Activated naive CD8-positive, alpha-beta T cell treated with anti-CD3 and anti-CD28 coated beads for 36 hours (primary cell): ENCODE measurements at places on chromosomes 1 and 21.
A peak's percentile ranks its signal among the peaks of the same experiment; 100 is the strongest.

DNA sequence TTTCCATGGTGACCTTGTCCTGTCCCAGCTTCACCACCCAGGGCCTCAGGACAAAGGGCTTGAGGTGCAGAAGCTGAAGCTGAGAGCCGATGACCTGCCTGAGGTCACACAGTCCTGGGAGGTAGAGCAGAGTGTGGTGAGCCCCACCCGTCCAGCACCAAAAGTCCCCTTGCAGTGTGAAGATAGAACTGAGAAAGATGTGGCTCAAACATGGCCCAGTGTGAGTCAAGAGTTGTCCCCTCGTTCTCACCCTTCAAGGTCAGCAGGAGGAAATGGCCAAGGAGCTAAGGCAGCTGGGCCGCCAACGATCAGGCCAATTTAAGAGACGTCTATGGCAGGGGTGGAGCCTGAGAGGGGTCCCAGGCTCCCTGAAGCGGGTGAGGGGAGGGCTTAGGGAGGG lies 157.5 kb upstream of the KLHDC7A start:
- no peak for DNase-seq

- DNase-seq: no peak
These were observed 32.4 kb downstream of the ITPKB start for GRCh38 chr1:226706684-226707083.

DNA sequence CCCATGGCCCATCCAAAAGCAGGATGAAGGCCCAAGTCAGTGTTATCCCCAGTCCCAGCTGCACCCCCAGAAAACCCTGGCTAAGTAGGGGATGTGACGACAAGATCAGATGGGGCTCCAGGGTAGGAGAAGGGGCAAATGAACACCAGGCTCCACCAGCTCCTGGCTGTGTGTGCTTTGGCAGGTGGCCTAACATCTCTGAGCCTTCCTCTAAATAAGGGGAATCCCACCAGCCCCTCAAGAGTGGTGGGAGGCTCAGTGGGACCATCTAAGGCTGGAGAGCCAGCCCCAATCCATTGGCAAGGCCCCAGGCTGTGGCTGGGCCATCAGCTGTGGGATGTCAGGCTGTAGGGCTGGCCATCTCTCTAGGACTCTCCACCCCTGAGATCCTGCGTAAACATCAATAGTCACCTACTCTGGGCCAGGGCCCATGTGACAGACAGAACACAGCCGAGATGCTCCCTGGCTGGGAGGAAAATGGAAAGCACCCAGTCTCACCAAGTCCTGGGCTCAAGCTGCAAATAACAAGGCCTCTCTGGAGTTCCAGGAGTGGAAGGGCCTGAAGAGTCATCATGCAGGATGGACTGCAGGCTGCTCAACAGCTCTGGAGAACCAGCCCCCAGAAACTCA lies 7.5 kb downstream of the SDC3 start:
- no peak for DNase-seq

DNA sequence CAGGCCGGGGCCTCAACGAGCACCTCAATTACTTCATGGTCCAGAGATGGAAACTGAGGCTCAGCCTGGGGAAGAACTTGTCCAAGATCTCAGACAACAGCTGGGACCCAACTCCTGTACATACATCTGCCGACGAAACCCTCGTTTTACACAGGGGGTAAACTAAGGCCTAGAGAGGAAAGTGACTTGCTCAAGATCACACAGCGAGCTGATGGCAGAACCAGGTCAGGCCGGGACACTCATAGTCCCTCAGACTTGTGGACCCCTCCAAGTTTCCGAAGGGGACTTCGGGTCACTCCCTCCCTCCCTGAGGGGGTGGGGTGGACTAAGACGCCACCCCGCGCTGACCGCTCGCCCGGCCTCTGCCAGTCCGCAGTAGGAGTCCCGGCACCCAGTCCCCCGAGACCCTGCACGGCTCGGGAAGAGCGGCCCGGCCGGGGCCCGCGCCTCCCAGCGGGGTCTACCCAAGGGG lies 430 bp downstream of the WASF2 start:
- peak; percentile 36 for DNase-seq

- no peak for DNase-seq
These were observed 2.3 kb upstream of the ITGA10 start for GRCh38 chr1:145912128-145912641.

GRCh38 chr1:39195166-39196111 lies 9.1 kb upstream of the MACF1 start:
- DNase-seq: no peak

- no peak for DNase-seq
These were observed 15.1 kb upstream of the MPL start for GRCh38 chr1:43322506-43322905.

- DNase-seq: no peak
These were observed 106.6 kb downstream of the NR5A2 start for GRCh38 chr1:200134116-200134515.

DNA sequence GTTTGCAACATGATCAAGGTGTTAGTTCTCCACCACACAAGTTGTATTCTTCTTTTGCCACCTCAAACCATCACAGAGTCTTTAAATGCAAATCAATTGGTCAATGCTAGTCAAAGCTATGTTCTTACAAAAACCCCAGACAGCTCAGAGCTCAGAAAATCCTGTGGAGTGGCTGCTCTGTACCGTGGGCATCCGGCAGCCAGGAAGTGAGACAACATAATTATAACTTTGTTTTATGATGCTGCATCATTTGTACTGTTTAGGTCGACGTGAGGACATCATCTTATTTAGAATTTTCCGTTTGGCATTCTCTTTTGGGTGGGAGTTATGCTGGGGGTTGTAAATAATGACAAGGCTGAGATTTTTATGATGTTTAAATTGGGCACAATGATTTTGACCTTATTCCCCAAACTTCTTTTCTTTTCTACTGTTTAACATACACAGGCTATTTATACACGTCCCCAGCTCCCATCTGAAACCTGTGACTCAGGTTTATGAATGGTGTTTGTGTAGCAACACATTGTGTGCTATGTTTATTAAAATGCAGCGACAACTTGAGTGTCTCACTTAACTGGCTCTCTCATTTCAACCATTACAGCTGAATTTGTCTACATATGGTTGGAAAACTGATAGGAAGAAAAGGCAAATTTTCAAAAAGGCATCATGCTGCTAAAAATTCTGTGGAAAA lies 124.0 kb downstream of the CNIH3 start:
- DNase-seq: no peak

DNA sequence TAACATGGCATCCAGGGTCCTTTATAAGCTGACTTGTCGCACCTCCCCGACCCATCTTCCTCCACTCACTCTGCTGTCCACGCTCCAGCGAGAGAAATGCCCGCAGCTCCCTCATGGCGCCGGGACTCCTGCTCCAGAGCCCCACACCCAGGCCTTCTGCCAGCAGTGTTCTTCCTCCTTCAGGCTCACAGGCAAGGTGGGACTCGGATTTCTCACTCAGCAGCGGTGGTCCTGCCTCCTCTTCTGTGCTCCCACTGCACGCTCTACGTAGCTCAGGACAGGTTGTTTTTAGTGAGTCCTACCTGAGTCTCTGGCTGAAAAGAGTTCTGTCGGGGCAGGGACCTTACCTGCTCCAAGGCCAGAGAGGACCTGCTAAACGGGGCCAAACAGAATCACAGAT lies 11.2 kb downstream of the THEMIS2 start:
- DNase-seq: no peak

DNA sequence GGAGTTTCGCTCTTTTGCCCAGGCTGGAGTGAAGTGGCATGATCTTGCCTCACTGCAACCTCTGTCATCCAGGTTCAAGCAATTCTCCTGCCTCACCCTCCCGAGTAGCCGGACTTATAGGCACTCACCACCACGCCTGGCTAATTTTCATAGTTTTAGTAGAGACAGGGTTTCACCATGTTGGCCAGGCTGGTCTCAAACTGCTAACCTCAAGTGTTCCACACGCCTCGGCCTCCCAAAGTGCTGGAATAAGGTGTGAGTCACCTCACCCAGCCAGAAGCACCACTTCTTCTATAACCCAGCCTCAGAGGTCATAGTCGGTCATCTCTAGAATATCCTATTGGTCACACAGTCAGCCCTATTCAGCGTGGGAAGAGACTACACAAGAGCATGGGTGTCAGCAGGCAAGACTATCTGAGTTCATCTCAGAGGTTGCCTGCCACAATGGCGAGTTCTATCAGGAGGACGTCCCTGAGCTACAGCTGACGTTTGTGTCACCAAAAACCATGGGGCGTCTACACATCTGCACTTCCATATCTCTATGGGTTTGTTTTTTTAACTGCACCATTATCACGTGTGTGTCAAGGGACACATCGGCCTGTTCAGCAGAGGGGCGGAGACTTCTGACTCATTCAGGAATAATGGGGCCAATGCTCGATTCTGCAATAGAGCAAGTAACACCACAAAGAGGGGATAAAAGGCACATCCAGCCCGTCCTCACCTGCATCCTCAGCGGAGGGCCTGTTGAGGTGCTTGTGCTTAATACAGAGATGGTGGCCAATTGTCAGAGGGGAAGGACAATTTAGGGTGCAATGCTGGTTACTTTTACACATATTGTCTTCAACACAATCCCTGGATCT lies 256.3 kb upstream of the IRF2BP2 start:
- no peak for DNase-seq

GRCh38 chr1:71041806-71042205 lies 5.8 kb downstream of the PTGER3 start:
- DNase-seq: no peak

DNA sequence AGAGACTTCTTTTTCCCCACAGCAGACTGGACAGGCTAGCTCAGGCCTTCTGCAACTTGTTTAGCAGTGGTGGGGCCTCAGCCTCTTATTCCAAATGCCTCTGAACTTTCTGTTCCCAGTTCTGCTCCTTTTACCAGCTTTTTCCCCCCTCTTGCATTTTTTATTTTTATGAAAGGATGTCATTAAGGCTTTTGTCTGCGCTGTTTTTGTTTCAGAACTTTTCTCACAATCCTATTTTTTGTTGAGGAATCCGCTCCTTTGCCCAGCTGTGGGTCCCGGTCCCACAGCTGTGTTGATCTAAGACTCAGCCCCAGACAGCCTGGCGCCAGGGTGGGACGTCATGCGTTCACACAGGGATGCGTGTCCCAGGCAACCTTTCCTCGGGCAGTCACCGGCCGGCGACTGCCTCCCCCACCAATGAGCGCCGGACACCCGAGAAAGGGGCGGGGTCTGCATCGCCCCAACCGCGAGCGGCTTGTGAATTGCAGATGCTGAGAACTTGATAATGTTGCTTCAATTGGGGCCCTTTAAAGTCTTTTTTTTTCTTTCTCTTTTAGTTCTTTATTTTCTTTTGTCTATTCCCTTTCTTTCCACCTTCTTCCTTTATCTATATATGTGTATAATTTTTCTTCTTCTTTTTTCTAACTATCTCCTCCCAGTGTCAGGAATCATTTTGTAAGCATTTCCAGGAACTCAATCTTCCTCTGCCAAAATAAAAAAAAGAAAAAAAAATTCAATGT lies 3.0 kb upstream of the ID3 start:
- DNase-seq: peak; percentile 59

DNA sequence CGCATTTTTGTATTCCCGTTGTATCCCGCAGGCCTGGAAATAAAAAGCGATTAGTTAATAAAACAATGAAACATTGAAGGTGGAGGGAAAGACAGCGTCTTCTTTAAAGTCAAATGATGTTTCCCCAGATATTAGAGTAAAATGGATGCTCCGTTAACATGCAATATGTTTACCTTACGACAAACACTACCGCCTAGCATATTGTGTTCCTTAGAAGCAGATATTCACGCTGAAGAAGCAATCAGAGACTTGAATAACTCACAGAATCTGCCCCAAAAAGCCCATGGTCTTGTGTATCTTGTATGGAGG lies 583 bp upstream of the B4GALT3 start:
- DNase-seq: no peak

GRCh38 chr1:20074725-20075171 lies 4.8 kb downstream of the PLA2G5 start:
- no peak for DNase-seq

DNA sequence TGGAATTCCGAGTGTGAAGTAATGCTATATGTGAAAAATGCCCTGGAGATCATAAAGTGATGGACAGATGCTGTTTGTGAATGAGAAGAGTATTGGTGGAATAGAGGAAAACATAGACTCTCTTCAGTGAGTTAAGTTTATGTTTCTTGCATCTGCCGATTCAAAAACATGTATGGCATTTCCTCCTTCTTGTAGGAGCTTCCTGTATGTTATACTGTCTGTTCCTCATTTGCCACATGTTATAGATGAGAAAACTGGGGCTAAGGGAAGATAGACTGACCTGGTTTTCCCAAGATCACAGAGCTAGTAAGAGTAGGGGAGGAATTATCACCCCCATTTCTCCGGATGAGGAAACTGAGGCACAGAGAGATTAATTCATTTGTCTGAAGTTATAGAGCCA lies 41.1 kb upstream of the IL20 start:
- no peak for DNase-seq

GRCh38 chr1:165426745-165427144 lies 18.2 kb downstream of the RXRG start:
- no peak for DNase-seq

DNA sequence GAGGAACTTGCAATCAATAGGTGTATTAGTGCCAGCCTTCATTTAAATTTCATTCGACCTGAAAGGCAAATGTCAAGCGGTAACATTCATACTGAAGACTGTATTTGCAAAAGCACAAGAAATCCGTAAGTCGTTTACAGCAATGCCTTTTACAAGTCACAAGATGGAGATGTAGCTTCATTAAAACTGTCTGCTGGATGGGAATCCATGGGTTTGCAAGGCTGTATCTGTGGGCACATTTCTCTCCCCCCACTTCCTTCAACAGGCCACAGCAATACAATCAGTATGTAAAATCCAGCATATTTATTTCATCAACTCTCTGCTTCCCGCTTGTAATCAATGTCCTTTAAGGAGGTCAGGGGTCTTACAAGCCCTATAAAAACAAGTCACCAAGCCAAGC lies 147.1 kb downstream of the SLC45A1 start:
- no peak for DNase-seq

- no peak for DNase-seq
These were observed 1.4 kb upstream of the S100A4 start for GRCh38 chr1:153546796-153547559.

GRCh38 chr21:18832950-18833349 lies 429.4 kb upstream of the TMPRSS15 start:
- DNase-seq: no peak

DNA sequence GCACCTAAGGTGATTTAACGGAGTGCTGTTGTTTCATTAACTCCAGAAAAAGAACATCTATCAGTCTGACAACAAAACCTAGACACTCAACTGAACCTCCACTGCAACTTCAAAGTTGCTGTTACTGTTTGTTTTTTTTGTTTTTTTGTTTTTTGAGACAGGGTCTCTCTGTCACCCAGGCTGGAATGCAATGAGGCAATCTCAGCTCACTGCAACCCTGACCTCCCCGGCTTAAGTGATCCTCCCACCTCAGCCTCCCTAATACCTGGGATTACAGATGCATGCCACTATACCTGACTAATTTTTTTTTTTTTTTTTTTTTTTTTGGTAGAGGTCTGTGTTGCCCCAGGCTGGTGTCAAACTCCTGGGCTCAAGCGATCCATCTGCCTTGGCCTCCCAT lies 66.7 kb upstream of the SDC3 start:
- no peak for DNase-seq

DNA sequence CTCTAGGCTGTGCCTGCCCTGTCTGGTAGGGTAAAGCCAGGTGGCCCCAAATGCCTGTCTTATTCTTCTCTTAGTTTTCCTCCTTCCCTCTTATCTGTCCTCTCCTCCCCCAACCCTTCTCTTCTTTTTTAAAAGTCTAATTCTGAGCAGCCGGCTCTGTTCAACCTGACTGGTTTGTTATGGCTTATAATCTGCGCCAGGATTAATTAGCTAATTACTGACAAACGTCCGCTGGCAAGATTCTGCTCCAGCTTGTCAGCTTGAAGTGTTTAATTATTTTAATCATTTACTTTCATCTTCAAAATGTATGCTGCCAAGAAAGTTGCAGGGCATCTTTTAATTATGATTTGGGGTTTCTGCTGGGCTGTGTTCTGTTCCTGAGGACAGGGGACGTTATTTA lies 27.2 kb upstream of the PSMB2 start:
- DNase-seq: no peak

GRCh38 chr1:21586222-21586621 lies 77.0 kb downstream of the ALPL start:
- no peak for DNase-seq
